ENCODE measurements at places on chromosomes 12 and 14. TPM values are rescaled to one million over a fixed set of nuclear protein-coding genes. Genes with fewer than 3 reads are reported as not detected.

Gene SELPLG
- 36.9 TPM for total RNA-seq

Gene SYNE3
- total RNA-seq = 34.2 TPM

Gene WNT1
- not detected for total RNA-seq

Gene DHRS2
- 3.1 TPM for total RNA-seq

Gene MLF2
- 142 TPM for total RNA-seq

Gene NPAS3
- total RNA-seq = not detected

Gene INHBE
- total RNA-seq = 1.2 TPM

Gene CCND2
- 357 TPM for total RNA-seq

All from activated CD4-positive, alpha-beta T cell treated with anti-CD3 and anti-CD28 coated beads for 36 hours (primary cell).